ENCODE measurements at places on chromosomes 5 and 9.
A peak's percentile ranks its signal among the peaks of the same experiment; 100 is the strongest.

- DNase-seq = no peak
Measured at GRCh38 chr5:143154510-143155370, 248.7 kb downstream of the NR3C1 start.

DNA sequence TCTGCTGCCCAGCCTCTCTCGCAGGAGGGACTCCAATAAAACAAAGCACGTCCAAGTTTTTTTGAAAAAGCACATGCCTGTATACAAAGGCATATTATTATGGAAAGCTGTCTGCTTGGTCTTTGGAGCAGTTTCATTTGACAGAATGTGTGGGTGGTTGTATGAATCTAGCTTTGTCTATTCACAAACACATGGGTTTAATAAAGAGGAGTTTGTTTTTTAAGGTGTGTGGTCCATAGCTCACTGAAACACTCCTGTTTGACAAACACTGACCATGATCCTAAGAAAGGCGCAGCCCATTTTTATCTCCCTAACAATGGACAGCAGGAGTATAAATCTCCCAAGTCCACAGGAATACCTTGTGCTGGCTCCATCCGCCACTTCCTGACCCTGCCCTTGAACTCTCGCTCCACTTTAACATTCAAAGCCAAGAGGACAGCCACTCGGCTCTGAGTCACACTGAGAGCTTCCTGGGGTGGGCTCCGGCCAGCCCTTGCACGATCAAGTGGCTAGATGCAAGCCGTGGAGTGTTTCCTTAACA lies 371.9 kb downstream of the EBF1 start:
- DNase-seq = no peak

DNA sequence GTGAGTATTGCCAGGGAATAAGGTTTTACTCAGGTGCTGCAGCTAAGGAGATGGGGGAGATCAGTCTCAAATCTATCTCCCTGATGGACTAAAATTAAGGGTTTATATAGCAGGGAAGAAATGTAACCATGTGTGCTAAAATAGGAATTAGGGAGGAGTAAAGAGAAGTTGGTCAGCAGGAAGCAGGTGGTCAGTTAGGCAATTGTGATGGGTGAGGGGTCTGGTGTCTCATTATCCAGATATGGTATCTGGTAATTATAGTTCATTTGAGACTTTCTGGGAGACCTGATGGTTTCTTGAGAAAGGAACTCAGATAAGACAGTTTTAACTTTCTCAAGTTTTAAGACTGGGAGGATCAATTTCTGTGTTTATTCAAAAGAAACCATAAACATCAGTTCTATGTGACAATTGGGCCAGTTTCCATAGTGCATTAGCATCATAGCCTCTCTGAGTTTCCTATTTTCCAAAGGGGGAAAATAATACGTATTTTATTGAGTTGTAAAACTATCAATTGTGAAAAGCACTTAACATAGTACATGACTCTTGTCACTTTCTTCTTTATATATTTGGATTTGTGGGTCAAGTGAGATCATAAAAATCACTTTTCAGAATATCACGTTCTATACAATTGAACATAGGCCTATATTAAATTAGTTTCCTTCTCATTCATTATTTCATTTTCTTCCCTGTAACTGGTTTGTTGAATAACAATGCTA lies 115.9 kb downstream of the ZSWIM6 start:
- no peak for DNase-seq

GRCh38 chr9:136131629-136132511 lies 13.2 kb upstream of the TMEM250 start:
- no peak for DNase-seq

DNA sequence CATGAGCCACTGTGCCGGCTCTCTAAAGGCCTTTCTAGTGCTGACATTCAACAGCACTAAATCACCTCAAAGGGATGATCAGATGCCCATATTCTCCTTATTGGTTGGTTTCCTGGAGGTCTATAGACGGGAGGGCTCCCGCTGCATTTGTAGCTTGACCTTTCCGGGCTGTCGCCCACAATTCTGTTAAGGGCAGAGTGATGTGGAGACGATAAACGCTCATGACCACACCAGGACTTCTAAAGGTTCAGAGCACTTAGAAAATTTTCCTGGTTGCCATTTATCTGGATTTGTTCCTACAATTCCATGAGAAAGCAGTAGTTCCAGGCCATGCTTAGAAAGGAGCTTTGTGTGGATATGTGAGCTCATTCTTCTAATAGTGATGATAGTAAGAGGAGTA lies 170.3 kb downstream of the SLC12A2 start:
- no peak for DNase-seq

DNA sequence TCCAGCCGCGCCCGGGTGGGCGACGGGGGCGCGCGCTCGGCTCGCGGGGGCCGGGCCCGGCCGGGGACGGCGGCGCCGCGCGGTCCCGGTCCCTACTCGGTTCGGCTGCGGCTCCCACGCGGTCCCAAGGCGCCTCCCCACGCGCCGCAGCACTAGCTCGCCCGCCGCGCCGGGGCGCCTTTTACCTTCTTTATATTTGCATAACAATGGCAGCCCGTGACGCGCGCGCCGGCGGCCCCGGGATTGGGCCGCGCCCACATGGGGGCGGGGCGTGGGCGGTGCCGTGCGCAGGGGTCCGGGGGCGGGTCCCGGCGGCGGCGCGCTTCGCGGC lies at the start of gene NRARP:
Gene NRARP, minus strand, starts transcription at position 154 of the 331 bp plus-strand sequence. CDS start 343 bp downstream, outside the sequence.
- DNase-seq = peak; percentile 95

- DNase-seq = no peak
Measured at GRCh38 chr5:6587171-6587570, 45.7 kb downstream of the NSUN2 start.

GRCh38 chr5:111892949-111893348 lies 136.0 kb upstream of the NREP start:
- DNase-seq = no peak

GRCh38 chr5:120644516-120644915 lies 180.4 kb downstream of the PRR16 start:
- no peak for DNase-seq

GRCh38 chr5:87069974-87070608 lies 197.6 kb upstream of the RASA1 start:
- no peak for DNase-seq

DNA sequence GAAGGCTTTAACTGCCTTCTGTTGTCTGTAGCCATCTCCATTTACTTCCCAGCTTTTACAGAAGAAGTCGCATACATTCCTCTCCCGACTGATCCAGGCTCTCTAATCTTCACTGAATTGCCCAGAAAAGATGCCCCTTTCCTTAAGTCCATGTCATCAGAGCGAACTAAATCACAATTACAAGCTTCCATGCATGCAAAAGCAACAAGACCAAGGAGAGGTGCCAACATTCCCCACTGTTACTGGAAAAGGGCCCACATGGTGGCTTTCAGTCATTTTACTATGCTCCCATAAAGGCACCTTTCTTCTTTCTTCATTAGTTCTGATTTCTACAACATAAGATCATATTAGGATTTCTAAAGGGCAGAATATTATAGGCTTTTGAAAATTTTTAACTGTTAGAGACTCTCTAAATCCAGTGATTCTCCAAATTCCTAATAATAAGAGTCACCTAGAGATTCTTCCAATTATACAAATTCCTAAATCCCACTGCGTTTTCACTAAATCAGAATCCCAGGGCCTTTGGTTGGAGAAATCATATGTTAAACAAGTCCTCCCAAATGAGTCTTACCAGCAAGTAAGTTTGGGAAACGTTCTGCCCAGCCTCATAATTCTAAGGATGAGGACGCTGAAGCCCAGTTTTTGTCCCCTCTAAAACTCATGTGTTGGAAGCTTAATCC lies 17.0 kb upstream of the ZFR start:
- no peak for DNase-seq

- no peak for DNase-seq
Measured at GRCh38 chr5:88813805-88814575, 69.0 kb downstream of the MEF2C start.

DNA sequence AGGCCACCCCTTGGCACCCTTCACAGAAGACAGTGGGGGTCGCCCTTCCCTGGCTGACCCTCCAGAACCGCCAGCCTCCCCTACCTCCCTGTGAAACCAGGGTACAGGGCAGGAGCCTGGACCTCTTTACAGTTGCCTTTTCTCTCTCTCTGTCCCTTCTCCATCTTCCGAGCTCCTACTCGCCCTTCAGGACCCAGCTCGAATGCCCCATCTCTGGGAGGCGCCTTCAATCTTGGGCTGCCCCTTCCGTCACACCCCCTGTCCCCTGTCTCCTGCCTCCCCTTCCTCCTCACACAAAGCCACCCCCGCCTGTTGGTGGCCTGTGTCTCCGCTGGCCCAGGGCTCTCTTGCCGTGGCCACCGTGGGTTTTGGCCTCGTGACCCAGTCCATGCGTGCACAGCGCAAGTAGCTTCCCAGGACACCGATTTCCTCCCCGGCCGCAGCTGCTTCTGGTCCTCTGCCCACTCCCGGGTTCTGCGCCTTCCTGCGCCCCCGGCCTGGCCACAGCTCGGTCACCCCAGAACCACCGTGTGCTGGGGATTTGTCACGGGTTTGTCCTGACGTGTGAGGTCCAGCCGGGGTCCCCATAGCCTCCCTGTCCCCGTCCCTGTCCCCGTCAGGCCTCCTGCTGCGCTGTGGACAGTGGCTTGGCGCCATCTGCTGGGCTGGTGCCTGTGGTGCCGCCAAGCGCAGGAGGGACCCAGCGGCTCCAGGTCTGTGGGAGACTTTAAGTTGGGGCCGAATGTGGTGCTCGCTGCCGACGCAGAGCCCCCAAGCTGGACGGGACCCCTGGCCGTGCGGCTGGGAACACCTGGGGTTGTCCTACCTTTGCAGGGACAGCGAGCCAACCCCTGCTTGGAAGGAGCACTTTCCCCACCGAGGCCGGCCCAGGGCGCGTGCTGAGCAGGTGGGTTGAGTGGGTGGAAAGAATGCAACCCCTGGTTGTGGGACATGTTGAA lies 4.0 kb upstream of the TMEM250 start:
- DNase-seq = peak; percentile 70

- no peak for DNase-seq
Measured at GRCh38 chr9:27408001-27408400, 111.1 kb upstream of the EQTN start.

GRCh38 chr9:9275601-9276000 lies 1337.2 kb downstream of the PTPRD start:
- DNase-seq = no peak

DNA sequence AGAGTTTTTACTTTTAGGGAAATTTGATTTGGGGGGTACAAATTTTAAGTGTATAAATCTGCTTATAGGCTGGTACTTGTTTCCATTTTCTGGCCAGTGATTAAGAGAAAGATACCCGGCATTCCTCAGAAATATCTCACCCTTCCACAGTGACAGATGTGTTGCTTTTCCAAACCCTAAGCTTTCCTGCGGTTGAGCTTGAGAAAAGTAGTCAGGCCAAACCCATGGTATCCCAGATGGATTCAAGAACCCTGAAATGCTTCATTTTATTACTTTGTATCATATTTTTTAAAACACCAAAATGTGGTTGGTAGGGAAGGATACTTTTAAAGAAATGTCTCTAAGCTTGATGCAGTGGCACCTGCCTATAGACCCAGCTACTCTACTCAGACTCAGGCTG lies 23.5 kb downstream of the SPTAN1 start:
- no peak for DNase-seq

DNA sequence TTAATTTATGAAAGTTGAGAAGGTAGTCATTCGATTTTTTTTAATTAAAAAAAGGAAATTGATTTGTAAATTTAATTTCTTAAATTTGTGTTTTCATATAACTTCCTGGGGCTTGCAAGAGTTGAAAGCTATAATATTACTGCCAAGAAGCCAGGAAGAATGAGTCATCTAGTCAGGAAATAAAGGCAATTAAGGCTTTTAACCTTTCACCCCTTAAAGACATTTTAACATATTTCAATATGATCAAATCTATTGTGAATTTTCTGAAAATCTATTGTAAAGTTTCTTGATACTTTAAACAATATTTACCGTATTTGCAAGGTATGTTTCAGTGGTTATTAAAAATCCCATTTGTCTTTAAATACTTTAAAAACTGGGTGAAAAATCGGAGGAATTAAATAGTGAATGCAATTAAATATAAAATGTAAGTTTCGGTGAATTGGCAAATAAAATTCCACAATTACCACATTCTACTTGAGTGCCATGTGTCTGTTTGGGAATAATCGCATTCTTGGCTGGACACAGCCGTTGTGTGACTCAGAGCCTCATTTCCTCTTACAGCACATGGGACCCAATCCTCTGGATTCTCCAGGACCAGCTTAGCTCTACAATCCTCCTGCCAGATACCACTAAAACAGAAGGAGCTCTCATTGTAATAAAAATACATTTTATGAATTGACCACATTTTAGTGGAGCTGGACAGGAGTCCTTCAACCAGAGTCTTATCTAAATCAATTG lies 310.7 kb downstream of the HCN1 start:
- no peak for DNase-seq

DNA sequence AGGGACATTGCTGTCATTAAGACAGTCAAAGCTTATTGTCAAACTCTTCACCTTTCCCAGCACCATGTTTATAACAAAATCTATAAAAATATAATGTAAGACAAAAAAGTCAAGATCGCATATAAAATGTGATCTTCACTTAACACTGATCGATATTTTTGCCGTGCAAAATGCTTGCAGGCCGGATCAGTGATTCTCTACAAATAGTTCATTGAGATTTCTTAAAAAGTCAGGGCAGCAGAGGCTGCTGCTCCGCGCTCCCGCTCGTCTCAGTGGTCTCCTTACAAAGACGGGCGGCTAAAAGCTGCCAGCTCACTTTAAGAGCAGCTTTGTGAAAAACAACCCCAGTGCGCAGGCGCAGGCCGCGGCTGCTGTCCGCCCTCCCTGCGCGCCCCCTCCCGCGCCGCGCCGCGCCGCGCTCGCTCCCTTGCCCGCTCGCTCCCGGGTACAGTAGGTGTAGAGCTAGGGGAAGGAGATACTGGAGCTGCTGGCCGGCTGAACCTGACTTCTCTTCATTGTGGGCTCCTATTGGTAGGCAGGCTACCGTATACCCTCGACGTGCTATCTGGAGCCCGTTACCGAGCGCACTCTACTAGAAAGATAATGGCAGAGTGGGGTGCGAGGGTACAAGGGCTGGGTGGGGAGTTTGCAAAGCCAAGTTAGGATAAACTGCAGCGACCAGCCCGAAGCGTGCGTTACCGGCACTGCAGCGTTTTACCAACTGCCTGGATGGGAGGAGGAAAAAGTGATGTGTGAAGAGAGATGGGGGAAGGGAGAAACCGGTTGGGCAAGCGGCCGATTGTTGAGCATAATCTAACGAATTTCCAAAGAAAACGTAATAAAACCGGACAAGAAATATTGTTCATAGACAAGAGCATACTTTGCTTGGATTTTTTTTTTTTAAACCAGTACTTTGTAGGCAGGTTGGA lies at the start of gene ARRDC3:
Gene ARRDC3, minus strand, starts transcription at position 291 of the 929 bp plus-strand sequence. Its CDS starts 225 bp downstream, at position 66.
- DNase-seq = peak; percentile 92

DNA sequence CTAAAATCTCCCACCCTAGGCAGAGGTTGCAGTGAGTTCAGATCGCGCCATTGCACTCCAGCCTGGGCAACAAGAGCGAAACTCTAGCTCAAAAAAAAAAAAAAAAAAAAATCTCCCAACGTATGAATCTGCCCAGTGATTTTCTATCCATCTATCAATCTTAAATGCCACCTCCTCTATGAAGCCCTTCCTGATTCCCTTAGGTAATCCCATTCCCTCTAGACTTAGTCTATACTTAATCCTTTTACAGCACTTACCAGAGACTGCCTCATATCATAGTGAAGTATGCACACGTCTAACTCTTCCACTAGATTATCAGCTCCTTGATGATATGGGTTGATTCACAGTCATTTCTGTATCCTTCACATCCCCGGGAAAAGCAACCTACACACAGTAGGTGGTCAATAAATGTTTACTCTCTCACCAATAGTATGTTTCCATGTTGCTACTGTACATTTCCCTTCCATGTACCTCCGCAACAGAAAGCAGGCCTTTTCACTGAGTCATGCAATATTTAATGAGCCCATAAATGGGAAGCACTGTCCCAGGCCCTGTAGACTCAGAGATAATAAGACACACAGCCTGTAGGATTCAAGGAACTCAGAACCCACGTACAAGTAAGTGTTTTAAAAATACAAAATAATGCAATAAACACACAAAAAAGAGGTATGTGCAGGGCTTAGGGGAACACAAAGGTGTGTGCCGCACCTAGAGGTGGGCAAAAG lies 1.2 kb downstream of the DROSHA start:
- DNase-seq = no peak
